ENCODE measurements at places on chromosomes 12 and 14. TPM values are rescaled to one million over a fixed set of nuclear protein-coding genes. Genes with fewer than 3 reads are reported as not detected.

RESF1 gene
- total RNA-seq = 110 TPM

DBX2 gene
- not detected for total RNA-seq

PZP gene
- total RNA-seq = not detected

DPY19L2 gene
- total RNA-seq = 0.61 TPM

TOMM20L gene
- total RNA-seq = not detected

FLVCR2 gene
- 1.1 TPM for total RNA-seq

NID2 gene
- 0.82 TPM for total RNA-seq

KCNJ8 gene
- total RNA-seq = not detected

NFE2 gene
- total RNA-seq = not detected

SMCO3 gene
- not detected for total RNA-seq

TSPAN19 gene
- not detected for total RNA-seq

KIF26A gene
- 0.45 TPM for total RNA-seq

PDE3A gene
- not detected for total RNA-seq

LBHD2 gene
- total RNA-seq = not detected

KRT75 gene
- total RNA-seq = not detected

MYF6 gene
- total RNA-seq = not detected

ACSS3 gene
- not detected for total RNA-seq

BIN2 gene
- total RNA-seq = 173 TPM

TCTN2 gene
- total RNA-seq = 2.3 TPM

KIAA0586 gene
- total RNA-seq = 24.9 TPM
